ENCODE measurements at places on chromosomes 6 and 20. TPM values are rescaled to one million over a fixed set of nuclear protein-coding genes. Genes with fewer than 3 reads are reported as not detected.

STX11 gene
- 11.1 TPM for total RNA-seq

SIRPB1 gene
- total RNA-seq = 0.68 TPM

GPLD1 gene
- total RNA-seq = 1.1 TPM

LCA5 gene
- 2.2 TPM for total RNA-seq

MACROD2 gene
- total RNA-seq = 5.0 TPM

LAMA2 gene
- total RNA-seq = 119 TPM

CALHM6 gene
- total RNA-seq = 2.9 TPM

HRH3 gene
- not detected for total RNA-seq

PRKN gene
- total RNA-seq = 19.5 TPM

DCDC2 gene
- not detected for total RNA-seq

RBM24 gene
- 181 TPM for total RNA-seq

SMLR1 gene
- total RNA-seq = not detected

NR2E1 gene
- not detected for total RNA-seq

BPIFB4 gene
- total RNA-seq = not detected

NHLRC1 gene
- total RNA-seq = 1.2 TPM

GPX5 gene
- not detected for total RNA-seq

SAMD3 gene
- total RNA-seq = 0.95 TPM

MSH5 gene
- 2.0 TPM for total RNA-seq

WFDC10B gene
- total RNA-seq = not detected

KCNS1 gene
- total RNA-seq = not detected

UFL1 gene
- total RNA-seq = 22.1 TPM

ESF1 gene
- 12.9 TPM for total RNA-seq

Data from Right ventricle myocardium inferior (tissue), 1 donor.